ENCODE measurements at places on chromosomes 11 and 22. TPM values are rescaled to one million over a fixed set of nuclear protein-coding genes. Genes with fewer than 3 reads are reported as not detected.

GRCh38 chr11:71055925-71056324 lies 196.5 kb downstream of the SHANK2 start:
- no peaks in the 10 kb centered on the region for H3K4me1 ChIP-seq
- no peak overlapping the region for H3K4me3 ChIP-seq
- no peak overlapping the region for H3K27ac ChIP-seq

The TNNI2 gene
- total RNA-seq, result 0.60 TPM

The CARNS1 gene
- total RNA-seq, result 1.1 TPM

GRCh38 chr11:2444821-2445745 lies at the start of gene KCNQ1:
Gene KCNQ1 (plus strand): TSS chr11:2445008. CDS start chr11:2445099, 91 bp downstream.
- peak within 1 kb of the TSS; percentile 71 for H3K27ac ChIP-seq
- H3K36me3 ChIP-seq, result no peaks in the 10 kb centered on the region
- peaks cover 34% of the 10 kb centered on the region for H3K4me1 ChIP-seq
- DNase-seq, result peak; percentile 68
- H3K4me3 ChIP-seq, result peak within 1 kb of the TSS; percentile 89

Measured in activated CD4-positive, alpha-beta memory T cell treated with anti-CD3 and anti-CD28 coated beads, Interleukin-2, amount 10 ng/mL, durations not matched to agents 7 days and 5 days (primary cell).